ENCODE measurements at places on chromosomes 4 and X.
A peak's percentile ranks its signal among the peaks of the same experiment; 100 is the strongest.

- no peak for DNase-seq
Measured at GRCh38 chr4:7799736-7800135, 139.9 kb downstream of the AFAP1 start.

DNA sequence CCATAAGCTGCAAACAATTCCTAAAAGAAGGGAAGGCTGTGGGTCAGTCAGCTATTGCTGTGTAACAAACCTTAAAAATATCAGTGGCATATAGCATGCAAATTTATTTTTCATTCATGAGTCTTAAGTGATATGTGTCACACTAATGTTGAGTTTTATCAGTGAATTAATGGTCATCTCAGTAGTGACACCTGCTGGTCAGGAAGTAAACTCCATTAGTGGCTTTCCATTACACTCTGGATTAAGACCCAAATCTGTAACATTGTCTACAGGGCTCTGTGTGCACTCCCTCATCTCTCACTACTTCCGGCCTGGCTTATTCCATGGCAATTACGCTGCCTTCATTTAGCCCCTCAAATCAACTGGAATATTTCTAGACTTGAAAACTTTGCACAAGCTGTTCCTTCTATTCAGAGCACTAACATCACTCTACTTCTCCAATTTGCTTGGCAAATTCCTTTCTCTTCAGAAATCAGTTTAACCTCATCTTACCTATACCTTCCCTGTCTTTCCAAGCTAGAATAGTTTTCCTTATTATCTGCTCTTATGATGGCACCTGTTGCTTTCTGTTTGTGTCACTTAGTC is 217.3 kb upstream of the TAPT1 start:
- no peak for DNase-seq

- no peak for DNase-seq
Measured at GRCh38 chrX:96433409-96434077, 251.1 kb upstream of the DIAPH2 start.

DNA sequence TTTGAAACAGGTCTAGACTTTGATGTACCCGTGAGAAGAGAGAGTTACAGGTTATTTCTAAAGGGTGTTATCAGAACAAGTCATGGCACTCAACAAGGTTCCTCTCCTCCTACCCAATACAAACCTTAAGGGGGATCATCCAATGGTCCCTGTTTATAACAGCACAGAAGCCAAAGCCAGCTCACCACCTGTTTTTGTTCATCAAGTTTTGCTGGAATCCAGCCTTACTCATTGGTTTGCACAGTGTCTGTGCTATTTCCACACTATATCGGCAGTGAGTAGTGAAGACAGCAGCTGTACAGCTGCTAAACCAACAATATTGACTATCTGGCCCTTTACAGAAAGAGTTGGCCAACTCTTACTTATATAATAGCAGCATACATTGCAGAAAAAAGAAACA is 262.1 kb upstream of the STS start:
- DNase-seq, result no peak

GRCh38 chr4:54308110-54308509 is 79.0 kb downstream of the PDGFRA start:
- DNase-seq, result peak; percentile 73

DNA sequence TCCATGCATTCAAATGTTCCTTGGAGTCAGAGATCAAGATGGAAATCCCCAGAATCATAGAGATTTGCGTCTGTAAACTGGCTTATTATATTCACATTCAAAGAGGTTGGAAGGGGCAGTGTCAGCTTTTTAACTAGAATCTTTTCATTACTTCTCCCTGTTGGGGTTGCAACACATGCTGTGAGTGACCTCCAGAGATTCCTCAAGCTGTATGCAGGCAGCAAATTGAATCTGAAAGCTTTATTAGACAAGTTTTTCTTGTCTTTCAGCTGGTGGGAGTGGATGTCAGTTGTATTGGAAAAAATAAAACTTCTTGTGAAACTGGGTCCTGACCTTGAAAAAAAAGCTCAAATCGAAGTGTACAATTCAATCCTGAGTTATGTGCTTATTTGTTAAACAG is 736.5 kb upstream of the FTHL17 start:
- no peak for DNase-seq

DNA sequence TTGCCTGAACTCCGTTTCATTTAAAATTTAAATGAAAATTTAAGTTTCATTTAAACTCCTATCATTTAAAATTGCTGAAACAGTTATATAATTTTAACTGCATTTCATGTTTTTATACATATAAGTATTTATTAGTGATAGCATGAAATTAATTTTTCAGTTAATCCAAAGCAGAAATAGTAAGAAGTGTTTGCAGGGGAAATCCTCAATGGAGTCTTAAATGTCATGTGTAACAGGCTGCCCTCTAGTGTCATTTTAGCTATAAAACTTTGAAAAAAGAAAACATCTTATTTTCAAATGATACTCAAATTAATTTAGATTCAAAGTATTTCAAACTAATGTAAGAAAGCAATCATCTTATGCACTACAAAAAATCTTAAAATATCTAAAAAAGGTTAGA is 27.2 kb downstream of the TAPT1 start:
- DNase-seq, result no peak

GRCh38 chrX:40102393-40103381 is 4.9 kb upstream of the BCOR start:
- DNase-seq, result no peak

GRCh38 chr4:145722561-145722960 is 42.6 kb downstream of the C4orf51 start:
- DNase-seq, result no peak

DNA sequence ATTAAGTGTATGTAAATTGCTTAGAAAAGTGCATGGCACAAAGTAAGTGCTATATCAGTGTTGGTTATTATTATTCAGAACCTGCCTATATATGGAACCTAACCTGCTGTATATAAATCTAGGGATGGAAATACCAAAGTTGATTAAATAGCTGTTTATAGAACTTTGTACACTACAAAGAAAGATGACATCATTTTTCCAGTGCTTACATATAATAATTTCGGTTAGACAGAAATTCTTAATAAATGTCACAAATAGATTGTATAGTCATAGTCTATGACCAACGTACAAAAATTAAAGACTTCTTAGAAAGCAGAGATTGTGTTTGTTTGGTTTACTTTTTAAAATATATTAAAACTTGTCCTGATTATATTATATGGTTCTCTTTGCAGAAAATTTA is 4.4 kb downstream of the GYPB start:
- no peak for DNase-seq

GRCh38 chrX:105837232-105837631 is 14.9 kb downstream of the NRK start:
- DNase-seq, result no peak

- DNase-seq, result no peak
Measured at GRCh38 chr4:141636082-141636770, at the start of gene IL15. Gene IL15, plus strand, starts transcription at chr4:141636583. Its CDS starts 82,882 bp downstream, at chr4:141719465.

GRCh38 chr4:14615671-14616070 is 386.6 kb upstream of the CPEB2 start:
- no peak for DNase-seq

GRCh38 chr4:141473952-141474351 is 162.4 kb upstream of the IL15 start:
- no peak for DNase-seq

- no peak for DNase-seq
Measured at GRCh38 chr4:168337550-168337940, 19.0 kb upstream of the DDX60 start.

DNA sequence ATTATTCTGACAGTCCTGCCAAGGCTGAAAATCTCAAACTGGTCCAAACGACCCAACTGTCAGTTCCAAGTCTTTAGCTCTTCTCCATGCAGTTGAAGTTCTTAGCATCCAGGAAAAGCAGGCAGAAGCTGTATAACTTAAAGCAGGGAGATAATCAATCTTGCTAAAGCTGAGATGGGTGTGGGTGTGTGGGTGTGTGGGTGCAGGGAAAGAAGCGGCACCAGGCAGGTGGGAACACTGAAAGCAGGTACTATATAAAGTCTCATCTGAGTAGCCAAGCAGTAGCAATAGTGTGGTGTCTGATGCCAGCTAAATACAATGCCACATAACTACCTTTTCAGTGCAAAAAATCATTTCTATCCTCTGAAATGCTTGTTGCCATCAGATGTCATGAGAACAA is 69.7 kb upstream of the EGFL6 start:
- DNase-seq, result no peak

DNA sequence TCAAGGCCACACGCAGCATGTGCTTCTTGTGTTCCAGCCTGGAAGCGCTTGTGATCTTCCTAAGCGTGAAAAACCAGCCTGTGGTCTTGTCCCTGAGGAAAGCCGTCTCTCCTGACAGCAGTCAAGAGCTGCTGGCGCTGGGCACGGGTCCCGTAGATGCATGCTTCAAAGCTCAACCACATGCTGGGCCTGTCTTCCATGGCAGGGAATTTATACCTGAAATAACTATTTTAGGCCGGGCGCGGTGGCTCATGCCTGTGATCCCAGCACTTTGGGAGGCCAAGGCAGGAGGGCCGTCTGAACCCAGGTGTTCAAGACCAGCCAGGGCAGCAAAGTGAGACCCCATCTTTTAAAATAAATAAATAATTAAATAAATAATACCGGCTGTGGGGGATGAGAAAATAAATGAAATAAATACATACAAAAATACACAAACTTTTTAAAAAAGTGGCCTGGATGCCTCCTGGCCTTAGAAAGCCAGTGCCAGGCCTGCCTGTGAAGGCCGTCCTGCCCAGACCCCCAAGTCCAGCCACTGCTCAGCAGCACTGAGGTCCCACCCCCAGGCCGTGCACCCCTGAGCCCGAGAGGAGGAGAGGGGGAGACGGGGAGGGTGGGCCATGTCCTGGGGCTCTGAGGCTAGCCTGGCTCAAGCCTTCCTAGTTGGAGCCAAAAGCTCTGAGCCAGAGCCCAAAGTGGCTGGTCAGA is 10.4 kb downstream of the LRPAP1 start:
- no peak for DNase-seq

DNA sequence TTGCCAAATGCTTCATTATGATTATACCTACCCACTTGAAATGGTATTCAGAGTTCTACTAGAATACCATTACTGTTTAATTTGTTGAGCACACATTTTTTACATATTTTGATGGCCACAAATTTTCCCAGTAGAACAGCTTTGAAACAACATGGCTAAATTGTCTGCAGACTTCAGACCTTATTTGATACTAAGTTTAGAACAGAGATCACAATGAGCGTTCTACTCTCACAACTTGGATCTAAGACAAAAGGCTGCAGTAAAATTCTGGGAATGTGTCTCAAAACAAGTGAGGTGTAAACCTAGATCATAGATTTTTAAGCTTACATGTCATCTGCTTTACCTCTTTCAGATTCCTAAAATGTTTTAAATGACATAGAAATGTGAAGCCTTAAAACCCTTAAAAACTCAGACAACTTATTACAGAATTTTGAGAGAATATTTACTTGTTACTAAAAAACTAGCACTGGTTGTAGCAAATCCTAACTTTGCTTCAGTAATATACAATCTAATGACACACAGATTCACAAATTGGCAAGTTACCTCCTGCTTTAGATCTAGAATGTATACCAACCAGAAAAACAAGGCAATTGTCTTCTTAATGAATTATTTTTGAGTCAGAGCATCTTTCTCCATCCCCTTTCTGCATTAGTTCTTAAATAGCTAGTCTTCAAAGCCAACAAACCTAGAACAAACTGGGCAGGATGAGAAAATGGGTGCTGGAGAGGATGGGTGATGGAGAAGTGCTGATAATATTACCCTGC is 243.3 kb downstream of the SLC7A11 start:
- DNase-seq, result no peak

- DNase-seq, result peak; percentile 10
Measured at GRCh38 chr4:169080981-169081380, 70.9 kb upstream of the CBR4 start.

- no peak for DNase-seq
Measured at GRCh38 chr4:183831026-183831446, 74.1 kb upstream of the STOX2 start.

DNA sequence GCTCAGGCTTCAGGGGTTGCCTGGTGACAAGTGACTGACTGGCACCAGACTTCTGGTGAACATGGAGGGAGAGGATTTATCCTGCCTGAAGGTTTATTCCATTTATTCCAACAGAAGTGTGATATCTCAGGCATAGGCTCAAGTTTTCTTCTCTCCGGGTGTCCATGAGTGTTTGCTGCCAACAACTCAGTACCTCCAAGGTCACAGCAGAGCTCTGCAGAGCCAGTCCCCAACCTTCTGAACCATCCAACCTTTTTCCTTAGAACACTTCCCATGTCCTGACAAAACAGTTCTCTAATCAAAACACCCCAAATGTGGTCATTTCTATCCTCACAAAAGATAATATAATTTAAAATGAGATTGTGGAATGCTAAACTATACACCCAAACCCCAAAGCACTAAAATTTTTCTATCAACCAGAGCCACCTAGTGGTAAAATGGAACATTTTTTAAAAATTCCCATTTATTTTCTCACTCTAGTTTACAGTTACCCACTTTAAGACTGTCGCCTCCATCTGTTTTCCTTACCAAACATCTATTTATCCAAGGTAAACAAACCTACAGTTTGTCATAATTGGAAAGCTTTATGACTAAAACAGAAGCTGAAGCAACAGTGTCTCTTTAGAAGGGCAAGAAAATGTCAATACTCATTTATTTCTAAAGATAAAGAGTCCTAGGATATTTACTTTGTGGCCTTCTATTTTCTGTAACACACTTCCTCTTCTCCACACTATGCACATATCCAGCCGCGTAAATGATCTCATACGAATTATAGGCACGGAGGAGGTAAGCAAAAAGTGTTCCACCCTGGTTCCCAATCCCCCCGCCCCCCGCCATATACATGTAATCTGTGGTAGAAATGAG is 39.5 kb downstream of the TMEM154 start:
- DNase-seq, result peak; percentile 13

- DNase-seq, result peak; percentile 11
Measured at GRCh38 chr4:186719925-186720694, 3.5 kb downstream of the FAT1 start.

- DNase-seq, result peak; percentile 7
Measured at GRCh38 chrX:132226169-132226568, 6.9 kb upstream of the RAP2C start.

GRCh38 chr4:173527103-173527891 is 2.7 kb downstream of the HAND2 start:
- DNase-seq, result no peak

- no peak for DNase-seq
Measured at GRCh38 chrX:119155416-119156035, 27.9 kb upstream of the KIAA1210 start.

DNA sequence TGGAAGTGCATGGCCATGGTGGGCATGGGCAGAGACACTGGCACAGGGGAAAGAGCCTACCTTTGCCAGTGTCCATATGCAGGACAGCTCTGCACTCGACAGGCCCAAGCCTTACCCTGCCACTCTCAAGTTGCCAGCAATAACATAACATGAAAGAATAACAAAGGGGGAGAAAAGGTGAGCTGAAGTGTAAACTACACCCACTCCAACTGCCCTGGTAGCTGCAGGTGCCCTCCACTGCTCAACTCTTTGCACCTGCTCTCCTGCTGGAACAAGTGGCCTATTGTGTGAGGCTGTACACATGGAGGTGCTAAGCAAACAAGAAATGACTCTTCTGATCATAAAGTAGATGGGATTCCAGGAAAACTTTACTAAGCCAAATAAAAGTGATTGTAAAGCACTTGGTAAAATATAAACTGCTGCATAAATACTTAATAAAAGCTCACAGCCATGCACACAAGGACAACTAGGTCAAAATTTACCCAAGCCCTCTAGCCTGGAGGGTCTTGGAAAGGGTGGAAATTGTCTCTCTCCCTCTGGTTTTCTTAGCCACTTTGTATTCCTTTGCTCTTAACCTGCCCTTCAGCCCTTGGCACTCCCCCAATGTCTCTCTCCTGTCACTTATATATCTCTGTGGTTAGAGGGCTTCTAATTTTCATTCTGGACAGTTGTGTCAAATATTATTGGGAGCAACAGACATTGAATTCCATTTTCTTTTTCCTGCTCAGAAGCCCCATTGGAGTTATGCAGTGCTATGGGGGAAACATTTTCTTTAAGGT is 261.2 kb upstream of the GPC4 start:
- no peak for DNase-seq
